Activated CD4-positive, alpha-beta T cell treated with anti-CD3 and anti-CD28 coated beads for 1 hour (primary cell): ENCODE measurements at places on chromosomes 7 and 10.

- DNase-seq, result no peak
Measured at GRCh38 chr10:99917963-99918825, 91.6 kb downstream of the DNMBP start.

- no peak for DNase-seq
Measured at GRCh38 chr7:129497156-129497555, 5.2 kb upstream of the SMKR1 start.

- no peak for DNase-seq
Measured at GRCh38 chr10:78148961-78149612, 115.4 kb downstream of the RPS24 start.

DNA sequence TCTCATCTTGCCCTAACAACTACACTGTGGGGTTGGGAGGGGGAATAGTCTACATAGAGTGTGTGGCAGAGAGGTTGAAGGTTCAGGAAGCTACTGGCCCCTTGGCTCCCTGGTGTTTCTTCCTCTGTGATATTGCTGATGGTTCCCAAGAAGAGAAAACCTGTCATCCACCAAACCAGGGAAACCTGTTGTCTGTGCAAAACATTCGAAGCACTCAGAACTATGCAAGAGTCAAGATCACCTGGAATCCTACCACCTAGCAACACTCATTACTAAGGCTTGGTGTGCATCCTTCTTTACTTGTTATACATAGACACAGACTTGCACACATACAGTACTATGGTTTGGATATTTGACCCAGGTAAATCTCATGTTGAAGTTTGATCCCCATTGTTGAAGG, 46.5 kb upstream of the MKI67 start:
- DNase-seq, result no peak

- no peak for DNase-seq
Measured at GRCh38 chr7:151426441-151426903, 13.5 kb downstream of the CRYGN start.

GRCh38 chr10:52322936-52323335, 8.9 kb downstream of the DKK1 start:
- no peak for DNase-seq

DNA sequence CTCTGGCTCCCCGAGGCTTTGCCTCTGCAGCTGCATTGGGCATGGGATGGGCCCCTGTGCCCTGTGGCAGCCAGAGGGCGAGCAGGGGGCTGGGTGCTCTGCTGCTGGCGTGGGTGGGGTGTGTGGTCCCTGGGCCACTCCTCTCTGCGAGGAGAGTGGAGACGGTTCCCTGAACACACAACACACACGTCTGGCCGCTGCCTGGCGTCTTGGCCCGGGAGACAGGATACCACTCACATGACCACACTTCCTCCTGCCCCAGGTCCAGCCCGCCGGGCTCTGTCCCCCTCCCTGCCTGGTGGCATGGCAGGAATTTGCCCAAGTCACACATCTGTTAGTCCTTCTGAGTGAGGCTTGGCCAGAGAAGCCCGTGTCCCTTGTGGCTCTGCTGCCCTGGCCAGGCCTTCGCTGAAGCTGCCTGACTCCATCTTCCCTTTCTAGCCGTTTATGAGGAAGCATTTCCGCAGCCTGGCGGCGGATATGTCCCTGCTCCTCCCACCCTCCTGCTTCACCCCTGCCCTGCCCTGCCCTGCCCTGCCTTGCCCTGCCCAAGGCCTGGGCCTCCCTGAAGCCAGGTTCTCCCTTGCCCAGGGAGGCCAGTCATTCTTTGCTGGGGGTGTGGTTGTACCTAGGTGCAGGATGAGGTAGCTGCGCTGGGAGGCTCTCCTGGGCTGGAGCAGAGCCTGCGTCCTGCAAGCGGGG, 3.0 kb downstream of the BRI3 start:
- DNase-seq, result no peak

DNA sequence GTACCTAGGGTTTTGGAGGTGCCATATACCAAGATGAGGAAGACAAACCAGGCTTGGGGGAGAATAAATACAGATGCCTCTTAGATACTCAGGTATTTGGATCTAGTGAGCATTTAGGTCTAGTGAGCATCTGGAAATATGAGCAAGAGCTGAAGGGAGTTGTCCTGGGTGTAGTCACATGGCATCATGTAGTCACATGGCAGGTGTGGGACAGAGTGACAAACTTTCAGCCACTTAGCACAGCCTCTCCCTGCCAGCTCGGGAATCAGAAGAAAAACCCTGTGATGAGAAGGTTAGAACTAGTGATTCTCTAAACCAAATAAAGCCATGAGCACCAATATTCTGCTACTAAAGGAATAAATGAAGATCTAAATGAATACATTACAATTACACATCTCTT, 24.3 kb downstream of the RGR start:
- DNase-seq, result no peak

- DNase-seq, result no peak
Measured at GRCh38 chr7:117895276-117895675, 22.0 kb upstream of the CTTNBP2 start.

DNA sequence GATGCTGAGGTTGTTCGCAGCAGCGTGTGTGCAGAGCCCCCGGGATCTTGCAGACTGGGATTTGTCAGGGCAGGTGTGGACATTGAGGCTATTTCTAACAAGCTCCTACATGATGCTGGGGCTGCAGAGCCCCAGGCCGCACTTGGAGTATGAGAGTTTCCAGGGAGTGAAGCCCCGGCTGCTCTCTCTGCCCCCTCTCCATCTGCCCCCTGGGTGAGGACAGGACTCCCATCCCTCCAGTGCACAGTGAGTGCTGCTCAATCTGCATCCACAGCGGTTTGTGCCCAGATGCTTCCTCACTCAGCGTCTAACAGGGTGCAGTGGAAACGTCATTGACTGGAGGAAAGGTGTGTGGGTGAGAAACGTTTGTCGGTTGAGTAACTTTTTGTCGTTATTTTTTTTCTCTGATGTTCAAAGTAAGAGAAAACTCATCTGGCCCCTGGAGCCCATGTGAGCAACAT, 25.3 kb downstream of the IL2RA start:
- DNase-seq, result no peak

GRCh38 chr7:34077168-34077567, 171.8 kb downstream of the BMPER start:
- DNase-seq, result no peak

- DNase-seq, result no peak
Measured at GRCh38 chr7:112201411-112201810, 4.8 kb downstream of the DOCK4 start.

- DNase-seq, result no peak
Measured at GRCh38 chr10:97538411-97538810, 34.2 kb upstream of the ANKRD2 start.

DNA sequence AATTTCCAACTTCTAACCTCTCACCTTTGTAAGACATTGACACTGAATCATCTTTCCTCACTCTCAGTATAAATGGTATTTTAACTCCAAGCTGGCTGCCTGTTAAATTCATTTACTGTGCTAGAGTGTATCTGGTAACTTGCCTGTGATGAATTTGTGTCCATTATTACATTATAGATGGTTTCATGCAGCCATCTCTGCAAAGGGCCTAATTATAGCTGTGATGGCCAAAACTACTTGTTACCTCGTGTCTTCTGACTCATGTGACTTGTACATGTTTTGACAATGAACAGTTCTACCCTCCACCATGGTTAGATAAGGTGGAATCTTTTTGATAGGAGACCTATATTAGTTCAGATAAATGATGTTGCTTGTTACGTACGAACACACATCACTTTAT, 392.0 kb downstream of the PAXIP1 start:
- DNase-seq, result no peak

DNA sequence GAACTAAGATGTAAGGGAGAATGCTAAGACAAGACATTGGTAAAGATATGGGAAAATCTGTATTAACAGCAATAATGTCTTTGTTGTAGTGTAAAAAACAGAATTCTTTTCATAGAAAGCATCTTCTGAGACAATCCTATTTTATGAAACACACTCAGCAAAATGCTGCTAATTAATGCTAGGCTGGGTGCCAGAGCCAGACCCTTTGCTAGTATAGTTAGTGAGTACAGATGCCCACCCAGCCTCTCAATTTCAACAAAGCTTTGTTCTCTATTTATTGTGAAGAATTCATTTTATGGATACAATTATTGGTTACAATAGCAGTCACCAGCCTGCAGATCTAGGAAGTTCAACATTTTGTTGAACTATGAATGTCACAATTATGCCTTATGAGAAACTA, 131.0 kb downstream of the SEM1 start:
- no peak for DNase-seq

GRCh38 chr7:77426052-77426404, 9.9 kb upstream of the GSAP start:
- DNase-seq, result no peak

DNA sequence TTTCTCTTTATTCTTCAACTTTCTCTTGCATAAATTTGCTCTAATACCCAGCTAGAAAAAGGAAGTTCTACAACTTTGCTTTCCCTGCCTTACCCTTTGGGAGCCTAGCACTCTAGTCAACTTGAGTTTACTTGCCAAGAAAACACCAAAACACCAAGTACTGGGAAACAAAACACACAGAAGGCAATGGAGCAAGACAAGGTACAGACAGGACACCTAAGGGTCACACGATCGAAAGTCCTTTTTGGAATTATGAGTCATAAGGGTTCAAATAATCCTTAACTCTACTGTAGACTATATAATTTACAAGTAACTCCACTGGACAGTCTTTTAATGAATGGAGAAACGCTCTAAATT, 42.6 kb upstream of the ANAPC16 start:
- DNase-seq, result no peak

- DNase-seq, result no peak
Measured at GRCh38 chr7:129311429-129311828, 86.6 kb downstream of the AHCYL2 start.

DNA sequence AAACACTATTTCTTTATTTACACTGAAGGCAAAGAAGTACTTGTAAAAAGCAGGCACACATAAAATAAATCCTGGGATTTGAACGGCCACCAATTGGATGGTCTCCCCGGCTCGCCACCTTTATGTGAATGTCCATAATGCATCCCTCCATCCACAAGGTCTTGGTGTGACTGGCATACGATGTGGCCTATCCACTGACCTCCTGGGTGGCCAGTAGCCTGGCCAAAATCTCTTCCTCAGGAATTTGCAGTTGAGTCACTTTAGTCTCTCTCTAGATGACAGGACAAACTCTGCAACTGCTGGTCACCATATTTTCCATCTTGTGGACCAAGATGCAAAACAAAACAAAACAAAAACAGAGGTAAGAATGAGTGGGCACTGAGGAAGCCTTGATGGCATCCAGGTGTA, 39.1 kb downstream of the CDK1 start:
- no peak for DNase-seq

DNA sequence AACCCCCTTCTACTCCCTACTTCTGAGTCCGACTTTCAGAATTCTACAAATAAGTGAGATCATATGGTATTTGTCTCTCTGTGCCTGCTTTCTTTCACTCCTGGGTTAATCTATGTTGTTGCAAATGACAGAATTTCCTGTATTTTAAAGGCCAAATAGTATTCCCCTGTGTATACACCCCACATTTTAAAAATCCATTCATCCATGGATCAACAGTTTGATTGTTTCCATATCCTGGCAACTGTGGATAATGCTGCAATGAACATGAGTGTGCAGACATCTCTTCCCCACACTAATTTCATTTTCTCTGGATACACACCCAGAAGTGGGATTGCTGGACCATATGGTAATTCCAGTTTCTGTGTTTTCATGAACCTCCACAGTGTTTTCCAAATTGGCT, 225.8 kb upstream of the TCERG1L start:
- no peak for DNase-seq

DNA sequence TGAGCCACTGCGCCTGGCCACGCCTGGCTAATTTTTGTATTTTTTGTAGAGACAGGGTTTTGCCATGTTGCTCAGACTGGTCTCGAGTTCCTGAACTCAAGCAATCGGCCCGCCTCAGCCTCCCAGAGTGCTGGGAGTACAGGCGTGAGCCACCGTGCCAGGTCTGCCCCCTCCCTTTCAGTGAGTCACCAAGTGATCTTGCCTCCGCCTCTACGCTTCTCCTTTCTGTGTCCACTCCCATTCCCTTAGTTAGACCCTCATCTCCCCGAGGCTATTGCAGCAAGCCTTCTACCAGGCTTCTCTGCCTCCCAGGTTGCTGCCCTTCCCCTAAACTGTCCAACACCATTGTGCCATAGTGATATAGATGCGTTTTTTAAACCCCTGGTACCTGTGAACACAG, 32.9 kb downstream of the CDC123 start:
- DNase-seq, result no peak

DNA sequence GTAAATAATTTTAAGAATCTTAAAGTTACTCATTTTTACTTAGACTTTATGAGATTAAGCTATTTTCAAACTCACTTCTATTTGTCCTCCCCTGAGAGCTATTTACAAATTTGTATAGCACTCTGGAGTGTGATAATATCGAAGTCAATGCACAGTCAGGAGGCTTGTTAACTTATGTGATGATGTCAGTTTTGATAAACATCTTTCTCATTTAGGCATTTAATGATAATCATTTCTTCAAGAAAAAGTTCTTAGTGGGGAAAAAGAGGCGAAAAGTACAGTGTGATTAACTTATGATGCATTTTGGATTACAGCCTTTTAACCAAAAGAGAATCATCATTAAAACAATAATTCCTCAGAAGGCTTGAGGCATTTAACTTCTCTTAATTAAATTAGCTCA, 468.6 kb downstream of the AUTS2 start:
- DNase-seq, result no peak

- DNase-seq, result no peak
Measured at GRCh38 chr7:12389089-12389700, 14.5 kb downstream of the VWDE start.

GRCh38 chr7:81690251-81690650, 79.6 kb downstream of the HGF start:
- no peak for DNase-seq

- DNase-seq, result no peak
Measured at GRCh38 chr10:35585356-35585755, 19.8 kb upstream of the GJD4 start.

DNA sequence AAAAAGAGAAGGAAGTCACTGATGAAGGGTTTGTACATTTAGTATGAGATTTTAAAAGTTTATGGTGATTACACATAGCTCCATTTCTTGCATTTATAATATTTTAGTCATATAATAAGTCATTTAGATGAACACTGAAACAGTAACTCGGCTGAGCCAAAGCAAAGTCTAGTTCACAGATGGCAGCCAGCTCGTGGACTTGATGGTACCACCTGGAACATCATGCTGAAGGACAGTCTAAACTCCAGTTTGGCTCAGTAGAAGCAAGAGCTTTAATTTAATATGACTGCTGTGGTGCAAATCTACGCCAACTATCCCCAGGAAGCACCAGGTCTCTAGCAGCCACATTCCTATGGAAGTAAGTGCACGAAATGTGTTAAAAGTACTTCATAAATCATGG, 16.4 kb downstream of the SRI start:
- DNase-seq, result no peak

DNA sequence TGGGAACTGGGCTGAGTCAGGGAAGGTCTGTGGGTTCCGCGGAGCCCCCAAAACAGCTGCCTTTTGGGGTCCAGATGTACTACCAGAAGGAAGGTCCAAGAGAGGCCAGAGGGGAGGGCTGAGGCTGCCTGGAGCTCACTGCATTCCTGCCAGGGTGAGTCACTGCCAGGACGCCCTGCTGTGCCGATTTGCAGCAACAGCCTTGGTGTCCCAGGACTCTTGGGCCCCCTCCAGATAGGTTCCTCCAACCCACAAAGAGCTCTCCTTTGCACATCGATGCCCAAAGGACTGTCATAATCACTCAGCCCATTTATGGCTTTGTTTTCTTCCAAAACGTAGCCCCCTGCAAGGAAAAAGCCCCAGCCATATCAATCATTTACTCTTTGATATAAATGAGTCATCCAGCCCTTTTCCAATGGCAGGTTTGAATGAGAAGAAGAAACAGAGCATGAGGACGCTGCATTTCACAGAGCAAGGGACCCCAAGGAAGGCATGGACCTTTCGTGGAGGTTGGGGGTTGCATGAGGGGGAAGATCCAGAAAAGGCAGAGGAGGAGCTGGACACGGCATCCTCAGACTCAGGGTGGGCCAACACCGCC, 32.2 kb upstream of the COL13A1 start:
- DNase-seq, result no peak
